ENCODE measurements at places on chromosomes 16 and 17. TPM values are rescaled to one million over a fixed set of nuclear protein-coding genes. Genes with fewer than 3 reads are reported as not detected.

DNA sequence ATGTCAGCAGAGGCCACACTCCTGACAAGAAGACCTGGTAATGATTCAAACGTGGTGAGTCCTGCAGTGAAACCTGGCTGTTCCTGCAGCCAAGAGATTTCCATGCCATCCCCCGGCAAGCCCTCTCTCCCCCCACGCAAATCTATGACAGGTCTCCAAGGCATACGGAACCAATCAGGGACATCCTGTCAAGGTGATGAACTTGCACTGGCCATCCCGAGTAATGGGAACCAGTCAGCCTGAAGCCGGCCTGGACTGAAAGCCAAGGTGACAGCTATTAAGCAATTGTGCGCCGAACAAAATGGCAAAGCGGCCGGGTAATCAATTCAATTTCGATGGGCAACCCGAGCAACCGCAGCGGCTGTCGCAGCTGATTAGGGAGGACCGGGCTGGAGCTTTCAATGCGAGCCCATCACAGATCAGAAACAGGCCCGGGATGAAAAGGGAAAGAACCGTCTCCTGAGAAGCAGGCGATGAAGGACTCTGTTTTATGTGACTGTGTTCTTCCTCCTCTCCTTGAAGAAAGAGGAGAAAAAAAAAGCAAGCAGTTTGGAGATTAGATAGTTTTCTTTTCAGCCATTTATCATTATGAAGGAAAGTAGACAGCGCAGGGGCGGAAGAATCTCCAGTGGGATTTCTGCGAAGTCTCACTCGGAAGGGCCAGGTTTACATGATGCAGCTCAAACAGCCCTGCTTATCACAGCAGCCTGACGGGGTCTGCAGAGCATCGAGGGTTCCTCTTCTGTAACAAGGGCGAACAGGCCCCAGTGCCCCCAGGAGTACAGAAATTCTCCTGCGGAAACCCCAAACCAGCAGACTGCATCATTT lies 35.2 kb downstream of the TBX4 start:
- DNase-seq, result no peak

DNA sequence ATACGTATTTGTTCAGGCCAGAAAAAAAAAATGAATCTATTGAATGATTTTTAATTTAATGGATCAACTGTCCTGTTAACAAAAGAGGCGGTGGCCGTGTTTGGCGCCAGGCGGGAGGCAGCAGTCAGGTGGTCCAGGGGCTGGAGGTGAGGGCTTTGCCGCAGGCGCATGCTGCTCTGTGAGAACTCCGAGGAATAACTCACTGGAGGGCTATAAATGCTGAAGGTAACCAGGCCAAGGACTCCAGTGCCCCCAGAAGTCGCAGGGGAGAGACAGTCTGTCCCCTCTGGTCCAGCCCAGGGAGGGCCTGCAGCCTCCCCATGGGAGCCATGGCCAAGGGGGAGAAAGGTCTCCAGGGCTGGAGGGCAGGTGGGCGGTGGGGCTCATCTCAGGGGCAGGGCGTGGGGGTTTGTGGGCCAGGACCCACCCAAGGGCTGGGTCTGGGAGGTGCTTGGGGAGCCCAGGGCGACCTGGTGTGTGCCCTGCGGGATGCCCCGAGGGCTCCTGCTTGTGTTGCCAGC lies 7.1 kb upstream of the BAHCC1 start:
- DNase-seq, result no peak

- peak; percentile 48 for DNase-seq
Observed at GRCh38 chr16:88437367-88437964, 15.6 kb upstream of the ZFPM1 start.

DNA sequence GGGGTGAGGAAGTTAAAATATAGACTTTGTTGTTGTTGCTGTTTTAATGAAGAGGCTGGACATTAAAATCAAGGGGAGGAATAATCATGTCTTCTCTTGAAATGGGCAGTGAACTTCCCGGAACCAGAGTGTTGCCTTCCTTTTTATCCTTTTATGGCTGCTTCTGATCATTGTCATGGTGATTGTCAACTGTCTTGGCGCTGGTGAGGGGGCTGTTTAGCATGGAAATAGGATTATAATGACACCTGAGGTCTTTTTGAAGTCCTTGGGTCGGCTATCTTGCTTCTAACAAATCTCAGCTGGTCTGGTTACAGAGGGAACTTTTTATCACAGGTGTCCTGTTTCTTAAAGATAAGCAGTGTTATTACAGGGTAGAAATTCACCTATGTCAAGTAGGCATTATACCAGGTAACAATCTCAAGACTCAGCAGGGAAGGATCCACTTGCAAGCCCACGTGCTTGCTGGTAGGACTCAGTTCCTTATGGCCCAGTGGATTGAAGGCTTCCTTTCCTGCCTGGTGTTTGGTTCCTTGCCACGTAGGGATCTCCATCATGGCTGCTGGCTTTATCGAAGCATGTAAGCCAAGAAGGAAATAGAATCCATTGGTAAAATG lies 349.3 kb downstream of the WWOX start:
- DNase-seq, result no peak

DNA sequence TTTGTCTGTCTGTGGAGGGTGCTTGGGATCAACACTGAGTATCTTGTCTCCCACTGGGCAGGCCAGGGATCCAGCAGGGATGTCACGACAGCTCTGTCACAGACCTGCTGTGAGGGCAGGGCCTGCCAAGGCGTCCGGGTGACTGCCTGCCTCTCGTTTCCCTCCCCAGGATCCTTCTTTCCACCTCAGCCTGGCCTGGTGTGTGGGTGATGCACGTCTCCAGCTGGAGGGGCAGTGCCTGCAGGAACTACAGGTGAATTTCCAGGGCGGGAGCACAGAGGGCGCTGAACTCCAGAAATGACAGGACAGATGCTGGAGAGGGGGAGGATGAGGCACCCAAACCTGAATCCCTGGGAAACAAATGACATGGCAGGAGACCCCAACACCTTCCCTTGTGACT lies 6.8 kb upstream of the MMP15 start:
- DNase-seq, result no peak

- peak; percentile 85 for DNase-seq
Observed at GRCh38 chr16:84514874-84515835, 10.7 kb upstream of the MEAK7 start.

TEKT5 gene
- 0.25 TPM for polyA plus RNA-seq

CPHXL2 gene
- not detected for polyA plus RNA-seq

All from HepG2 (cell line).